Bronchial epithelial cell (primary cell): ENCODE measurements at places on chromosomes 2 and 18. TPM values are rescaled to one million over a fixed set of nuclear protein-coding genes. Genes with fewer than 3 reads are reported as not detected.
A peak's percentile ranks its signal among the peaks of the same experiment; 100 is the strongest.

The UGT1A4 gene
- 0.26 and 2.9 TPM in 2 replicates for total RNA-seq

The GALR1 gene
- not detected in 2 replicates for total RNA-seq

DNA sequence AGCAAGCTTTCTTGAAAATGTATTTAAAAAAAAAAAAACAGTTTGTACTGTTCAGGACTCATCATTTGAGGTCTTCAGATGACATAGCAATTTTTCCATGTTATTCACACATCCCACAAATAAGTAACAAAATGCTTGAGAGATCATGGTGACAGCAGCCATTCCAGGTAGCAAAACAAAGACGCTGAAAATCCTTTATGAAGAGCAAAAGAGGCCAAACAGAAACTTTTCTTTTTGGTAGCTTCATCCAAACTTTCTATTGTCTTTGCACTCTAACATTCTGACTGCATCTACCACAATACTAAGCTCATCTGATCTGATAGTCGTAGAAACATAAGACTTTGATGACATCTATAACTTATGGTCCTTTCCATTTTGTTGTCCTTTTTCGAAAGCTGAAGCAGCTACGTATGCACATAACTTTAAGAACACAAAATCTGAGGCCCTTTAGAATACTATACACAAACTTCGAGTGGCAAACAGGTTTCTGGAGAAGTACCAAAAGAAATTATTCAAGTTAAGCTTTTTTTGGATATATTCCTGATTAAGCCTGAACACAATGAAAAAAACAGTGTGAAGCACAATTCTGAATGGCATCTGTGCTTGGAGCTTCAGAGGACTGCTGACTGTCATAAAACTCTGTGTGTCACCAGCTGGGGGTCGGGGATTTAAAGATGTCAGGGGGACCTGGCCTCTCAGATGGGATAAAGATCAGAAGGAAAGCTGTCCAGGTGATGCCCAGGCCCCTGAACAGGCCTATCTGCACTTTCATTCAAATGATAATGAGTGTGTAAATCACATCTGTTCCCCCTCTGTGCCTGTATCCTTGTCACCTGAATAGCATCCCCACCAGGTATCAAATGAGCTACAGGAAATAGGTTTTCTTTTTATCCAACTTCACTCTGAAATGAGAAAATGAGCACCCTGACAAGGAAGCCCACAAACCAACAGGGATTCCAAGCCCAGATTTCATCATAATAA lies 75.8 kb downstream of the ZEB2 start:
- DNase-seq, result no peak

The CYP1B1 gene
- total RNA-seq, result 5.8 and 36.7 TPM in 2 replicates

- no peak for DNase-seq
Observed at GRCh38 chr2:168470320-168471162, 14.5 kb downstream of the CERS6 start.

The TUBA4B gene
- total RNA-seq, result not detected in 2 replicates

DNA sequence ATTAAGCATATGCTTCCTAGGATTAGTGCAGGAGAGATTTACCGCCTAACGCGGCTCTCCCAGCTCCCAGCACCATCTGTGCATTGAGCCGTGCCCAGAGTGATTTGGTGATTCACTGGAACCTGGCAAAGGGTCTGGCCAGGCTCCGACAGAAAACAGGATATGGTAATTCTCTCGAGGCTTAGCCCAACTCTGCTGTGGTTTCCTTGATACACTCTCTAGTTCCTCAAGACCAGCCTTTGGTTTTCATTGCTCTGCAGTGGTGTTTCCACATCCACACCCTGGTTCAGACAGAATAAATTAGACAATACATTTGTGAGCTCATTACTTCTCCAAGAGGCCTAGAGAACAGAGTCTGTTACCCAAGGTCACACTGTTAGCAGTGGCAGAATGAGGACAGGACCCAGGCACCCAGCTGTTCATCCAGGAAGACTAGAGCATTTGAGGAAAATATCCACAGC lies 23.0 kb upstream of the SMAD2 start:
- DNase-seq, result peak; percentile 59

GRCh38 chr18:7452331-7452730 lies 114.8 kb upstream of the PTPRM start:
- peak; percentile 29 for DNase-seq

DNA sequence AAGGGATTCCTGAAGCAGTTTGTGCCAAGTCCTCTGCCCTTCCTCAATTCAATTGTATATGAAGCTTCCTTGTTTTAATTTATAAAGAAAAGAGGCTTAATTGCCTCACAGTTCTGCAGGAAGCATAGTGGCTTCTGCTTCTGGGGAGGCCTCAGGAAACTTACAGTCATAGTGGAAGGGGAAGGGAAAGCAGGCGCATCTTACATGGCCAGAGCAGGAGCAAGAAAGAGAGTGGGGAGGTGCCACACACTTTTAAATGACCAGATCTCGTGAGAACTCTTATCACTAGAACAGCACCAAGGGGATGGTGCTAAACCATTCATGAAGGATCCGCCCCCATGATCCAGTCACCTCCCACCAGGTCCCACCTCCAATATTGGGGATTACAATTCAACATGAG lies 114.2 kb downstream of the SGPP2 start:
- DNase-seq, result no peak

- no peak for DNase-seq
Observed at GRCh38 chr2:1159013-1159412, 208.4 kb downstream of the SNTG2 start.

The ZAP70 gene
- not detected in 2 replicates for total RNA-seq

The MEP1B gene
- not detected in 2 replicates for total RNA-seq

DNA sequence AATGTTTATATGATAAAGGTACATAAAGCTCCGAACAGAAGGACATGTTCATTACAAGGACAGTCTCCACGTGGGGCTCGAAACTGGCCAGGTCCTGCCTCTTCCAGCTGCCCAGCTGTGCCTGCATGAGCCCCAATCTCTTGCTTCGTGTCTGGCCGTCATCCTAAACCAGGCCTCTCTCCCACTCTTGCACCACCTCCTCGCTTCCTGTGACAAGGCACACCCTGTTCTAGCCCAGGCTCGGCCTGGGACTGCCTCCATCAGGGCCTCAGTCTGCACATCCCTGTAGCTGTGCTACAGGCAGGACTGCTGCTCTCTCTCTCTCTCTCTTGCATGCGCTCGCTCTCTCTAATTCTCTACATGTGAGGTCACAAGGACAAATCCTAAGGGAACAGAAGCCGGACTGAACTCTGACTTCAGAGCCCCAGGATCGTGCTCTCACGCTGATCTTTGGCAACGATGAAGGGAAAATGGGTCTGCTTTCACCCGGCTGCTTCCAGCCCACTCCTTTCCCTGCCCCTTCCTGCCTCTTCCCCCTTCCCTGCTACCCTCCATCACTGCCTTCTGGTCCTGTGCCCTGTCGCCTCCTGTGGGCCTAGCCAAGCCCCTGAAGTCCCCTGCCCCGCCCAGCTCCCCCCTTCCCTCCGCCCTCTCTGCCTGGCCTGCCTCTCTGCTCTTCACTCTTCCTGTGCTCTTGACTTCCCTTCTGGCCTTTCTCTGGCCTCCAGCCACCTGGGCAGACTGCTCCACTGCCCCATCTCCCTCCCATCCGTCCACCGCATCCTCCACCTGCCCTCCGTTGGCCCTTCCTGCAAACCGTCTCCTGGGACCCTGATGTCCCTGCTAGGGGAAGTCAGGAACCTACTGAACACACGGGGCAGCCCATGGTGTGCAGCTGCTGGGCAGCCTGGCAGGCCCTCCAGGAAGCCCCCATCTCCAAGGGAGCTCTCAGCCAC lies 7.8 kb upstream of the GPR55 start:
- DNase-seq, result peak; percentile 11

The NT5C1B gene
- total RNA-seq, result not detected in 2 replicates
